ENCODE measurements at places on chromosomes 3 and 15.

- peak; percentile 15 for DNase-seq
These were observed 5.1 kb downstream of the MAGEL2 start for GRCh38 chr15:23642413-23643044.

- no peak for DNase-seq
These were observed 9.3 kb downstream of the VIPR1 start for GRCh38 chr3:42511736-42512135.

GRCh38 chr15:45634432-45635190 is at the start of gene SQOR:
Gene SQOR (plus strand): TSS chr15:45635029. CDS start chr15:45658924, 23,895 bp downstream.
- DNase-seq, result no peak

DNA sequence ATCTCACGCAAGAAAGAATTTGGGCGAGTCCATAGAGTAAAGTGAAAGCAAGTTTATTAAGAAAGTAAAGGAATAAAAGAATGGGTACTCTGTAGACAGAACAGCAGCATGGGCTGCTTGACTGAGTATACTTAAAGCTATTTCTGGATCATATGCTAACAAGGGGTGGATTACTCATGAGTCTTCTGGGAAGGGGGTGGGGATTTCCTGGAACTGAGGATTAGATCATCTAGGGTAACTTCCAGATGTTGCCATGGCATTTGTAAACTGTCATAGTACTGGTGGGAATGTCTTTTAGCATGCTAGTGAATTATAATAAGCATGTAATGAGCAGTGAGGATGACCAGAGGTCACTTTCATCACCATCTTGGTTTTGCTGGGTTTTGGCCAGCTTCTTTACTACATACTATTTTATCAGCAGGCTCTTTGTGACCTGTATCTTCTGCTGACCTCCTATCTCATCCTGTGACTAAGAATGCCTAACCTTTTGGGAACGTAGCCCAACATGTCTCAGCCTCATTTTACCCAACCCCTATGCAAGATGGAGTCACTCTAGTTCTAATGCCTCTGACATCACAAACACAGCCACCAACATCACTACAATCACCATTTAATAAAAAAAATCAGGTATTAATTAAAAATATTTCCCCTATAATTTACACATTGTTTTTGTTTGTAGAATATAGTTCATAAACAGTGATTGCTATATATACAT is 890.7 kb upstream of the EPHA6 start:
- peak; percentile 70 for DNase-seq

GRCh38 chr3:28972921-28973320 is 307.9 kb upstream of the RBMS3 start:
- no peak for DNase-seq

Data from AG04450 (cell line).